ENCODE measurements at places on chromosomes 5 and 9.

DNA sequence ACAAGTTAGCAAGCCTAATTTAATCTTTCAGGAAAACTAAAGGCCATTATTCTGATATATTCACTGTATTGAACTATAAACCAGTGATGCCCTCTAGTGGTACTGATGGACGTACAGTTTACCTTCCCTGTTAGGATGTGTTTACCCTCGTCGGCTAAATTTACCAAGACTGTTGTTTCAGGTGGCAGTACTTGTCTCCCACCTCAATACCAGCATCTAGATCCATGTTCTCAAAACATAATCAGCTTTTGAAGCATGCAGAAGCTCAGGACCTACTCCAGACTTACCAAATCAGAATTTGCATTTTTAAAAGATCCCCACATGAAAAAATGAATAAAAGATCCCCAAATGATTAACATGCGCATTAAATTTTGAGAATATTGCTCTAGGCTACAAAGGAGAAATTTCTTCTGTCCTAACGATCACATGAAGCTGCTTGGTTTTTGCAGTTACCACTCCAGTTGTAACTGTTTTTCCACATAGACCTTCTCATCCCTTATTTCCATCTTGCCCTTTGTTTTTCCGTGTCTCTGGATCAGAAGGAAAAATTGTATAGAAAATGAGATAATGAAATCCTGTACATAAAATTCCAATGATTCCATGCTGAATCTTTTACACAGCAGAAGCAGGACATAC, 3.2 kb upstream of the BAAT start:
- DNase-seq, result no peak

GRCh38 chr5:36079200-36079781, 12.6 kb upstream of the UGT3A2 start:
- peak; percentile 59 for DNase-seq

DNA sequence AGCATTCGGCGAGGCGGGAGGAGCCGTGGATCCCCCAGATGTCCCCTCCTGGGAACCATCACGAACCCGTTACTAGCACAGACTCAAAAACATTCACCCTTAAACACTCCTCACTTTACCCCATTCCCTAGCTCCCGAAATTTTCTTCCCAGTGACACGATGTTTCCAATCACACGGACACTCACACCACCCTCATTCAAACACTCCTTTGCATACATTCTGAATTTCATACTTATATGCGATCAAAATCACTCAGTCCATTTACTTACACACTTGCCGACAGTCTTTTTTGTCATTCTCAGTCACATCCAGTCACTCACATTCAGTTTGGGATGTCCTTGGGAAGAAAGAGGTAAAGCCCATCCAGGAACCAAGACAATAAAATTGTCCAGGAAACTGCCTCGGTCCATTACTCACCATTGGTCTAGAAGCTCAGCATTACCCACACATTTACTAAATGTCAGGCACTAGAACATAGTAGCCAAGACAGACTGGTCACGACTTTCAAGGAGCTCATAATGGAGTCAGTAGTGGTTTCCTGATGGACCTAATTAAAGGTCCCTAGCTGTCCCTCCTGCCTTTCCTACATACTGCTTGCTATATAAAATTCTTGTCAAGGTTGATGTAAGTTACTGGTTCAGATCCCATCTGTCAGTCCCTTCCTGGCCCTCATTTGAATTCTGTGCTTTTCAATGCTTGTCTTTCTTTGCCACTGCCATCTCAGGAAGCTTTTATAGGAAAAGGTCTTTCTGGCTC, 574 bp downstream of the SLC35A4 start:
- no peak for DNase-seq

DNA sequence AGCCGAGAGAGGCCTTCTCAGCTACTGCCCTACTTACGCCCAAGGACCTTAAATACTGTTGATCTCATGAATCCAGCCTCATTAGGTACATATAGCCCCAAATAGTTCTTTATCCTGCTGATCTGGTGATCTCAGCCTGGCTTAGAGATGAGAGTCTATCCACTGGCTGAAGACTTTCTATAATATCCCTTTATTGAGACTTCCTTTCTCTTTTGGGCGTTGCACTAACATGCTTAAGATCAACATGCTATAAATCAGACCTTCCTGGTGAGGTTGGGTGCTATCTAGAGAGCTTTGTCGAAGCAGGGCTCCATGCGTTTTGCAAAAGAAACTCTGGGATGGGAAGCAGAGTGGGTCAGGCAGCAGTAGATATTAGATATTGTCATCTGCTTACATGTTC, 44.0 kb upstream of the AGXT2 start:
- DNase-seq, result no peak

DNA sequence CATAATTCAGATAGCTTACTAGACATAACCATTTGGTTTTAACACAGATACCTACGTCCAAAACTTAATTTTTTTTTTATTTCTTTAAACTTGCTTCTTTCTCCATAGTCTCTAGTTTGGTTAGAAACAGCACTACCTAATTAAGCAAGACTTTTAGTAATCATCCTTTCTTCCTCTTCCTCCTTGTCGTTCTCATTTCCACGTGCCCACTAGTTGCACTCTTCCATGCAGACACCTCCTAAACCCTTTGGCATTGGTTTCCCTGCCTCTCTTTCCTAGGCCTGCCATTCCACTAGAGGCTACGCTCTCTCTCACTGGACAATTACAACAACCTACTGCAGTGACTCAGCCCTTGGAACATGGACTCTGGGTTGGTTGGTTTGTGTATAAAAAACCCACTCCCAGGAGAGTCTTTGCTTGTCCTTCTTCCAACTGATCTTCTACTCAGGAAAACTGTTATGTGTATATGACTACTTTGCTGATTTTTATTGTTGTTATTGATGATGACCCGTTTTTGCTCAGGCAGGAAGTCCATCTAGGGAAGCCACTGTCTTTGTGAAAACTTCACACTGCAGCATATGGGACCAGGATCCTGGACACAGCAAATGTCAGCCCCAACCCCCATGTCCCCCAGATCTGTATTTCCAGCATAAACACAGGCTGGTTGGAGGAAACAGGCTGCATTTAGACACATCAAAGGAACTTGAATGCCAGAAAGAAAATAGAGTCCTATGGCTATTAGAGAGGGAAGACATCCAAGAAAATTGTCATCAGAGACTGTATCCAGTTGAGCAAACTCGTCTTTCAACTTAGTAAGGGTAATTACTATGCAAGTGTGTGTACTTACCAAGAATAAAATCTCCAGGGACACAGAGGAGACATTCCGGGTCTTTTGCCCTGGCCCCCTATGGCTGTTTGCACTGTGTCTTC, 503.2 kb downstream of the GADD45G start:
- DNase-seq, result no peak

- no peak for DNase-seq
Measured at GRCh38 chr9:117354997-117355396, 59.9 kb downstream of the ASTN2 start.

DNA sequence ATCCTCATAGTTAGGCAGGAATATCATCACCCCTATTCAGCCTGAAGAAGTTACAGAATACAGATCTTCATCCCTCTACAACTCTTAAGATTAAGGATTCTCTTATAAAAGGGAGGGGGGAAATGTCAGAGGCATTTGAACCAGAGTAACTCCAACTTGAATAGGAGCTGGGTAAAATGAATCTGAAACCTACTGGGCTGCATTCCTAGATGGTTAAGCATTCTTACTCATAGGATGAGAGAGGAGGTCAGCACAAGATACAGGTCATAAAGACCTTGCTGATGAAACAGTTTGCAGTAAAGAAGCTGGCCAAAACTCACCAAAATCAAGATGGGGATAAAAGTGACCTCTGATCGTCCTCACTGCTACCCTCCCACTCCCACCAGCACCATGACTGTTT, 14.4 kb downstream of the FREM1 start:
- DNase-seq, result no peak

GRCh38 chr5:155872629-155873220, 454.2 kb upstream of the SGCD start:
- no peak for DNase-seq

DNA sequence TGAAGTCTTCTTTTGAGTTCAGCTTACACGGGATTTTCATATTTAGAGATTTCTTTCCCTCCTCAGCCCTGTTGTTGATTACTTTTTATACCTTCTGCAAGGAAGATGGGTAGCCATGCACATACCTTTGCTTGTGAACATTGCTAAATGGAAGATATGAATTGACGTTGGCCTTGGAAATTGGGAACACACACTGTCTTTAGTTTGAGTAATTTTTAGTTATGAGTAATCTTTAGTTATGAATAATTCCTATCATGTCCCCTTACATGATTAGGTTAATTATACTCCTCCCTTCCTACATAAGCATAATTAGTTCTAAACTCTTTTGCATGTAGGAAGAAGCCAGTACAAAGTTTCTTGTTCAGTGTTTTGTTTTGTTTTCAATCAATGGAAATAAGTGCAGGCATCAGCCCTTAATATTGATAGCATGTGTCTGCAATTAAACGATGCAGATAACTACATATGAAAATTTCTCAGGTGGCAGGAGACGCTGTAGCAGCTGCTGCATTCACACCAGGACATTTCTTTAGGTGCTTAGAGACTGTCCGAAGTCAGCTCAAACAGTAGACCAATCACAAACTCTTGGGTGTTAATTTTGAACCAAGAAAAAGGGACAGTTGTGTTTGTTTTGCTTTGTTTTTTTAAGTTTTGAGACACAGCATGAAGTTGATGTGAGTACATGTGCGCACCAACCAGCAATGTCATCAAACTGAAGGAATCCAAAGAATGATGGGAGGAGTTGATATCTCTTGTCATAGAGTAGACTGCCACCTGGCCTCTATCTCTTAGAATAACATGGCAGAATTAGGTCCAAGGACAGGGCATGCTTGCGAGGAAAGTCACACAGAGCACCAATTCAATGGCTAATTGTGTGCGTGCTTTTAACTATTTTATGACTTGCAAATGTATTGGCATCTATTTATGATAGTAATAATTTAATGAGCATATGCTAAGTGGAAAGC, 51.4 kb downstream of the SMARCA2 start:
- peak; percentile 25 for DNase-seq
